Naive B cell (primary cell): ENCODE measurements at places on chromosomes 16 and 17.

DNA sequence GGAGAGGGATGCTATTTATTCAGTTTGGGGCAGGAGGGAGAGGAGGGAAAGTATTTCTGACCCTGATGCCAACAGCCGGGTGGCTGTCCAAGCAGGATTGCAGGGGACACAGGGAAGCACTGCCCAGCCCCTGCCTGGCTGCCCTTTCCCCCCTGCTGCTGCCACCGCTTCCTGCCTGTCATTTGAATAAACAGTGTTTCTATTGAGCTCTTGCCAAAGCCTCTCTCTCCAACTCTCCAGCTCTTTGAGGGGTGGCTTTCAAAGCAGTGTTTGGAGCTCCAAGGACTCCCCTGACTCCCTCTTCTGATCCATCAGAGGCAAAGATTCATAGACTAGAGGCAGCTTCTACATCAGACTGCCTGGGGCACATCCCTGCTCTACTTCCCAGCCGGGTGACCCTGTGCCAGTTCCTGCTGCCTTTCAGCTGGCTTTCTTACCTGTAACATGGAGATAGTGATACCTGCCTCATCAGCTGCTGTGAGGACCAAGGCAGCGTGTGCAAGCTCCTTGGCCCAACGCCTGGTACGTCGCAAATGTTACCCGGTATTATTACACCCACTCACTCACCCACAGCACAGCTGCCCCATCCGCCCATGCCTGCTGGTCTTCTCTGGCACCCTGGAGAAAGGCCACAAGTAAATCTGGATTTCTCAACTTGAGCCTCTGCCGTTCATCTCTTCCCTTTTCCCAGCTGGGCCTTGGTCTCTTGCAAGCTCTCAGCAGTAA lies 9.5 kb downstream of the PROCA1 start:
- no peak for DNase-seq

DNA sequence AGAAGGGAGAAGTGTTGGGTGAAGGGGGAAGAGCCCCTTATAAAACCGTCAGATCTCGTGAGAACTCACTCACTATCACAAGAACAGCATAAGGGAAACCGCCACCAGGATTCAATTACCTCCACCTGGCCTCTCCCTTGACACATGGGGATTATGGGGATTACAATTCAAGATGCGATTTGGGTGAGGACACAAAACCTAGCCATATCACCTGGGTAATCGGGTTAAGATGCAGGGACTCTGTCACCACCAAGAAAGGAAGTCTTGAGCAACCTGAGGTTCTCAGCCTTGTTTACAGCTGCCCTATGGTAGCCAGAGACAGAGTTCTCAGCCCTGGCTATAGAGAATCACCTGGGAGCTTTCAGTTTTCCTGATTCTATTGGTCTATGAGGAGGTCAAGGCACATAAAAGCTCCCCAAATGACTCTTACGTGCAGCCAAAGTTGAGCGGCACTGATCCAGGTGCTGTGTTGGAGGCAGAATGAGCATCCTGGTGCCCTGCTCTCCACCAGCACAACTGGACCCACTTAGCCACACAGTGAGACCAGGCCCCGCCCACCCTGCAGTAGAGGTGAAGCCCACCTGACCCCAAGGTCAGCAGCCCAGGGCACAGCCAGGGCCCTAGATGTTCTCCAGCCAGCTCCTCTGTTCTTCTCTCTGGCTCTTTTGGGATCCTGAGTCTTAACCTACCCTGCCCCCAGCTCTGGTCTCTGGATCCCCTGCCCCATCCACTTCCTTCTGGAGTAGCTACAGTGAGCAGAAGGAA lies 138.5 kb upstream of the CDH5 start:
- no peak for DNase-seq

DNA sequence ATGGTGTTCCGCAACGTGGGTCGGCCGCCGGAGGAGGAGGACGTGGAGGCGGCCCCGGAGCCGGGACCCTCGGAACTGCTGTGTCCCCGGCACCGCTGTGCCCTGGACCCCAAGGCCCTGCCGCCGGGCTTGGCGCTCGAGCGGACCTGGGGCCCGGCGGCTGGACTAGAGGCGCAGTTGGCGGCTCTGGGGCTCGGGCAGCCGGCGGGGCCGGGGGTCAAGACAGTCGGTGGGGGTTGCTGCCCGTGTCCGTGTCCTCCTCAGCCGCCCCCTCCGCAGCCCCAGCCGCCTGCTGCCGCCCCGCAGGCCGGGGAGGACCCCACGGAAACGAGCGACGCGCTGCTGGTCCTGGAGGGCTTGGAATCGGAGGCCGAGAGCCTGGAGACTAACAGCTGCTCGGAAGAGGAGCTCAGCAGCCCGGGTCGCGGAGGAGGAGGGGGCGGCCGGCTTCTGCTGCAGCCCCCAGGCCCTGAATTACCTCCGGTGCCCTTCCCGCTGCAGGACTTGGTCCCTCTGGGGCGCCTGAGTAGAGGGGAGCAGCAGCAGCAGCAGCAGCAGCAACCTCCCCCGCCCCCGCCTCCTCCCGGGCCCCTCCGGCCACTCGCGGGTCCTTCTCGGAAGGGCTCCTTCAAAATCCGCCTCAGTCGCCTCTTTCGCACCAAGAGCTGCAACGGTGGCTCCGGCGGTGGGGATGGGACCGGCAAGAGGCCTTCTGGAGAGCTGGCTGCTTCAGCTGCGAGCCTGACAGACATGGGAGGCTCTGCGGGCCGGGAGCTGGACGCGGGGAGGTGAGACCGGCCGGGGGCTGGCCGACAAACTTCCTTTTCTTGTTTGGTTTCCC lies 821 bp downstream of the SOCS7 start:
- peak; percentile 13 for DNase-seq

- no peak for DNase-seq
Measured at GRCh38 chr17:15912416-15912955, 32.4 kb upstream of the ADORA2B start.

GRCh38 chr17:43631429-43631828 lies 30.3 kb downstream of the MEOX1 start:
- no peak for DNase-seq

- DNase-seq, result no peak
Measured at GRCh38 chr17:58568044-58568799, 53.8 kb upstream of the MTMR4 start.

- DNase-seq, result no peak
Measured at GRCh38 chr17:75642784-75643642, 9.8 kb downstream of the SMIM5 start.
